ENCODE measurements at places on chromosomes 7 and 10.
A peak's percentile ranks its signal among the peaks of the same experiment; 100 is the strongest.

- no peak for DNase-seq
Measured at GRCh38 chr10:106032450-106033002, 1132.0 kb downstream of the SORCS1 start.

DNA sequence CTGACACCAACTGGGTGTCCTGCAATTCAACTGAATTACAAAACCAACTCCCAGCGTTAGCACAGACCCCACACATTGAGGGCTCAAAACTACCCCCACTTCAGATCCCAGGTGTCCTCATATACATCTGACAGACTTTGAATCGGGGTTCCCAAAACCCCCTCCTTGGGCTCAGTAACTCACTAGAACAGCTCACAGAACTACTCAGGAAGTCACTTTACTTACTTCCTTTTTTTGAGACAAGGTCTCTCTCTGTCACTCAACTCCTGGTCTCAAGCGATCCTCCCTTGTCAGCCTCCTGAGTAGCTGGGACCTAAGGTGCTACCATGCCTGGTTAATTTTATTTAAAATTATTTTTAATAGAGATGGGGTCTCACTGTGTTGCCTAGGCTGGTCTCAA, 456.0 kb downstream of the SDK1 start:
- no peak for DNase-seq

DNA sequence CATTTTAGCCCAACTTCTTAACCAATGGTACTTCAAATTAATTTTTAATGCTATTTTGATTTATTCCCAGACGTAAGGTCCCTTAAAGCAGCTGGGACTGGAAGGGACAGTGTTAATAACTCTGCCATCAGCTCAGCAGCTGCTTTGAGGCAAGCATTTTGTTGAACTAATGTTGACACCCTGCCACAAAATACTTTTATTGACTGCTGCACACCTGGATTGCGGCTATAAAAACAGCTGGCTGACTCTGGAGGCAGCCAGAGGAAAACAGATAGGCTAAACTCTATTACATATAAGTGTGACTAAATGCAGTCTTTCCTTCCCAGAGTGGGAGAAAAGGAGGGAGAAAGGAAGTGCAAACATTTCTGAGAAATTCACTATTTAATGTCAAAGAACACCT, 77.6 kb downstream of the ETV1 start:
- no peak for DNase-seq

DNA sequence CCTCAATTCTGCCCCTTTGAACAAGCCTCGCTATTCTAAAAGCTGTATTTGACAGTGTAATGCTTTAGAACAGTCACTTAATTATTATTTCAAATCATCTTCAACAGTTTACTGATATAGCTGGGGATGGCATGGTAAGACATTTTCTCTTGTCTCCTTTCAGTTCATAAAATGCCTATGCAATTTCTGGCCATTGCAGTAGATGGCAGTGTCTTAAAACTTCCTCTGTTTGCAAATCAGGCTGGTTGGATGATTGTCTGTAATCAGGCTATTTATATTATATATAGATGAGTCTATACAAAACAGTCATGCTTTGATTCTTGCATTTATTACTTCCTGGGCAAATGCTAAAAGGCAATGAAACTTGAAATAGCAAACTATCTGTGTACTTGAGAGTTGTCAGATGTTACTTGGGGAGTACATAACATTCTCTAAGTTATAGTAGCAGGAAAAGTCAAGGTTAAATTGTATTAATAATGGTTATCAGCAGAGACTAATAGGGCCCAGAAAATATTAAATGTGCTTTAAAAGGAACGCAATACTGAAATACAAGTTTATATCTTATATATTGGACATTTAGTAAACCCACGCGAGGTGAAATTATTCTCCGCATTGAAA, 55.5 kb upstream of the LHFPL3 start:
- DNase-seq: no peak

GRCh38 chr7:4610768-4611467, 71.2 kb upstream of the FOXK1 start:
- peak; percentile 57 for DNase-seq

DNA sequence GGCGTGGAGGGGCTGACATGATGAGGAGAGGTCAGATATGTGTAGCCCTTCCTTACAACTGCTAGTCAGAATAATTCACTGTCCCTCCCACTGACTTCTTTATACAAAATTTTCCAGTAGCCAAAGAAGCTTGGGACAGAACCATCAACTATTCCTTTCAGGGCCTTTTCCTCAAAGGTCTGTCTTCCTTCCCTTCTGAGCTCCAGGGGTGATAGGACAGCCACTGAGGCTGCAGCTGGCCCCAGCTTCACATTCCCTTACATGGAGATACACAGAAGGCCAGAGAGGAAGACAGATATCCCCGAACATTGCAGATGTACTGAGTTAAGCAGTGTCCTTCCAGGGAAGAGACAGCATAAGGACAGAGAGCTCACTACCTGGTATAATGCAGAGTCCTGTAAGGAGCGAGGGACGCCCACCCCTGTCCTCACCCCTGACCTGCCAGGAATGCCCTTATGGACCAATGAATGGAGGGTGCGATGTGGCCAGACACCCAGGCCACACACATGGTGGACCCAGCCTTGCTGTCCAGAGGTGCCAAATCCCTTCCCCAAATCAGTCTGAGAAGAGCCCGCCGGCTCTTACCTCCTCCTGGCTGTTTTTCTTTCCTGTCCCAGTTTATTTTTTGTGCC, 754.7 kb downstream of the GRID1 start:
- peak; percentile 13 for DNase-seq

DNA sequence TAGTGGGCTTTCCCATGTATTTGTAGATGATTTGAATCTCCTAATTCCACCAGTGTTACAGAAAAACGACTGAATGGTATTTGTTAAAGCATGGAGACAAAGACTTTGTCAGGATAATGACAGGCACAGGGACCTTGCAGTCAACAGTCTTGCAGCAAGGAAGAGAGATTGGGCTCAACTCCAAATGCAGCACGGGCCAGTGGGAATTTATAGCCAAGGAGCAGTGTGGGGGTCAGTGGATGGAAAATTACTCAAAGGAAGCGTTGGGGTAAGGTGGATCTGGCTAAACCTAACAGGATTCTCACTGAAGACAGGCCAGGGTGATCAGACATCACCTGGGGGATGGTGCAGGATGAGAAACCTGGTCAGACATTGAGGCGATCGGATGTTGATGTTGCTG, 24.3 kb downstream of the CPVL start:
- DNase-seq: no peak

DNA sequence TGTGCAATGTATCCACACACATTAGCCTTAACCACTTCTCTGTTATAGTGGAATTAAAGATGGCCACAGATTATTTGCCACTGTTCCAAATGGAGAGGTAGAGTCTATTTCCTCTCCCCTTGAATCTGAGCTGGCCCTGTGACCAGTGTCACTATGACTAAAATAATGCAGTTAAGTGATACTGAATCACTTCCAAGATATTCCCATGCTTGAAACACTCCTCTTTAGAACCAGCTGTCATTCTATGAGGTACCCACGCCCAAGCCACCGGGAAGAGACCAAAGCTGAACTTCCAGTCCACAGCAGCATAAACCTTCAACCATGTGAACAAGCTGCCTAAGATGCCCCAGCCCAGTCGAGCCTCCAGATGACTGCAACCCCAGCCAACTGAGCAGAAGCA, 2.1 kb upstream of the DHX32 start:
- DNase-seq: no peak
